ENCODE measurements at places on chromosomes 6 and 20.

GRCh38 chr20:4441191-4441590 lies 280.5 kb upstream of the PRND start:
- no peak for DNase-seq

- DNase-seq: no peak
Observed at GRCh38 chr6:16756660-16757255, 4.5 kb downstream of the ATXN1 start.

DNA sequence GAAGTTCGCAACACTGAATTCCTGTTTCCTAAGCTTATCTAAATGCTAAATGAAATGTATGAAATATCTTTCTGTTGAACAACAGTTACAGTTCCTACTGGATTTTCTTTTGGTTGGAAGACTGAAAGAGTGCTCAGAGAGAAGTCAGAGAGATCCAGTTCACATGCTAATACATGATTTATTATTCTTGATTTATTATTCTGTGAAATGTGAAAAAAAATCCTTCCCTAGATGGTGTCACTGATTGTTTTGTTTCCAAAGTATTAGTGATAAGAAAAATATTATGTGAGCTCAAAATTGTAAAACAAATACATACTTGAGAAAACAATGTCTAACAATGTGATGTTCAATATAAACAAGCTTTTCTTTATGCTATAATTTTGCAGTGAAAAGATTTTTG lies 42.1 kb downstream of the ADGRG6 start:
- no peak for DNase-seq

DNA sequence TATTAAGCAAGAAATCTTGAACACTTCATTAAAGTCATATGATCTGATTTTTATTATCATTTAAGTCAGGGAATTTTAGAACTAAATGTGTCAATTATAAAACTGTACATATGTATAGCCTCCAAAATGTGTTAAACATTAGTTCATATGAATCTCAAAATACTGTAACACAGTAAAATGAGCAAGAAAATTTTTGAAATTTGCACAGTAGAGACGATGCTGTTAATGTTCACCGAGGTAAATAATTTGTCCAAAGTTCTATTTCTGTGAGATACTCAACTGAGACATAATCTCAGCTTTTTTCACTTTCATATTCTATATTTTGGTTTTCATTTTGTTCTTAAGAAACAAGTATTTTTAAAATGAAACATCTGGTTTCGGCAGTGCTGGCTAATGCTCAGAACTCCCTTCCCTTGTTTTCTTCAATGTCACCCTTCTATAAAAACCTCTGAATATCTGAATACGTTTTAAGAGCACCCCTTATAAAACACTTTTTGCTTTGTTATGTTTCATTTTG lies 353.1 kb downstream of the LAMA2 start:
- no peak for DNase-seq

DNA sequence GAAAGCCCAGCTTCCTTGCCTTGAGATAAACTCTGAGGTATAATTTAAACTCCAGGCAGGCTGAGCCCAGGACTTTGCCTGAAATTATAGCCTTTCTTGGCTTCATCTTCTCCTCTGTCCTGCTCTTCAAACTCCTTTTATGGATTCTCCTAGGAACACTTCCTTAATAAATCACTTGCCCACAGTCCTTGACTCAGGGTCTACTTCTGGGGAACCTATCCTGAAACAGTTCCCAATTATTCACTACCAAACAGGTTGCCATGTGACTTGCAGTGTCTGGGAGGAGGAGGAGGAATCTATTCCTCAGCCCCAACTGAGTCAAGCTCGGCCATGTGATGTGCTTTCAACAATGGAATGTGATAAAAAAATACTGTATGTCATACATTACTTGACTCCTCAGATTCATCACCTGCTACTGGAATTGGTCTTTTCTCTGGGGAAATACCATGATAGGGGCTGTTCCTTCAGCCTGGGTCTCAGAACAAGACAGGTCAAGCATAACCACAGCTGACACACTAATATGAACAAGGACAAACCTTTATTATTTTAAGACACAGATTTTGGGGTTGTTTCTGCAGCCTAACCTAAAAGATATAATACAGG lies 20.5 kb upstream of the CDKN1A start:
- DNase-seq: no peak

DNA sequence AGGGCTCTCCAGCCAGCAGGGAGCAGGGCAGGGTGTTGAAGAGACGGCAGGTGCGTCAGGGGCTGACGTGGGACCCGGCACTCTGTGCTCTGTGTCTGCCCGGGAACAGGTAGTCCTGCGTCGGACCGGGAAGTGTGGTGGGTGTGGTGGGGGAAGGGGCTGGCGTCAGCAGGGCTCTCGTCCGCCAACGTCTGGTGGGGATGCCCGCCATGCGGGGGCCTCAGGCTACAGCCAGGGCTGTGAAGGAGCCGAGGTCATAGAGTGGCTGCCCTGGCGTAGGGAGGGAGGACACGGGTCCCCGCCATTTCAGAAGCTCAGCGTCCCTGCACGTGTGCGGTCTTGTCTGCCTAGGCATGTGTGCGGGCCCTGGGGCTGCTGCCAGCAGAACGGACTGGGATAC lies 25.3 kb downstream of the DNAJC5 start:
- DNase-seq: no peak

DNA sequence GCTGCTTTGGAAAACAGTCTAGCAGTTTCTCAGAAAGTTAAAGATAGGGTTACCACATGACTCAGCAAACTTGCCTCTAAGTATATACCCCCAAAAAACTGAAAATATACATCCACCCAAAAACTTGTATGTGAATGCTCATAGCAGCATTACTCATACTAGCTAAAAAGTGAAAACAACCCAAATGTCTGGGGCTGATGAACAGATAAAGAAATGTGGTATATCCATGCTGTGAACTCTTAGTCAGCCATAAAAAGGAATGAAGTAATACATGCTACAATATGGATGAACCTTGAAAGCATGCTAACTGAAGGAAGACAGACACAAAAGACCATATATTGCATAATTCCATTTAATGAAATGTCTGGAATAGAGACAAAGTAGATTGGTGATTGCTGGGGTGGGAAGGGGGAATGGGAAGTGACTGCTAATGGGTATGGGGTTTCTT lies 79.9 kb upstream of the GLP1R start:
- no peak for DNase-seq

GRCh38 chr6:87912102-87912501 lies 135.5 kb upstream of the SPACA1 start:
- no peak for DNase-seq

- DNase-seq: no peak
Observed at GRCh38 chr6:43604174-43604573, 24.9 kb downstream of the GTPBP2 start.

- DNase-seq: no peak
Observed at GRCh38 chr20:1813101-1813529, 82.1 kb upstream of the SIRPA start.

DNA sequence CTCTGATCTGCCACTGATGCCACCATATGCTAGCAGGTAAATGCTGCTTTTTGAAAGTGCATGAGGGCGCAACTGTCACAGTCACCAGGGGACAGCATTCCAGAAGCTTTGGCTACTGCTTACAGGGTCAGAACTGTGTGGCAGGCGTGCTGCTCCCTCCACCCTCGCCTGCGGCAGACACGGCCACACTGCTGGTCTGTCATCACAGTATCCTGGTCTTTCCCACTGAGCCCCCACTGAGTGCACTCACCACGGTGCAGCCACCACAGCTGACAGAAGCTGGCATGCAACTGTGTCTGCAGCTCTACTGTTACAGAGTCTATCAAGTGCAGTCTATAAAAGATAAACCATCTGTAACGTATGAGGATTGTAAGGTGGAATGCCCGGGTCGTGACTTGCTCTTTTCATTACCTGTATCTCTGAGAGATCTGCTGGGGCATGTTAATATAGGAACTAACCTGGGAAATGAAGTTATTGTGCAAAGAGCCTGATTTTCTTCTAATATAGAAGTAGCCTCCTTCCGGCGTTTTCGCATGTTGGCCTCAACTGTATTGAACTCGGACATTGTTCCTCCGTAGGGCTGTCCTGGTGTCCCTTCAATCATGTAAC lies 24.5 kb downstream of the GCLC start:
- no peak for DNase-seq

DNA sequence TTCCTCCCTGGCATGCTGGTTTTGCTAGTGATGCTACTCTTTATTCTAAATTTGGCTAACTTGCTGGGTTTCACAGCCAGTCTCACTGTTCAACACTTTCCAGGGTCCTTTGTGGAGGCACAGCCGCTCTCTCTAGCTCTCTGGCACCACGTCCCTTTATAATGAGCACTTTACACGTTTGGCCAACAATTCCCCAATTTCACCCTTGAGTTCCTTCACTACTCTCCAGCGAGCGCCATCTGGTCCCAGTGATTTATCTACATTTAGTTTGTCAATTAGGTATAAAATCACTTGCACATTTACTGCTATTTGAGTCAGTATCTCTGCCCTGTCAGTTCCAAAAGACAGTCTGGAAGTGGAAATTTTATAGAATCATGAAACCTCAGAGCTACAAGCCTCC lies 241.9 kb upstream of the MOCS1 start:
- DNase-seq: no peak

DNA sequence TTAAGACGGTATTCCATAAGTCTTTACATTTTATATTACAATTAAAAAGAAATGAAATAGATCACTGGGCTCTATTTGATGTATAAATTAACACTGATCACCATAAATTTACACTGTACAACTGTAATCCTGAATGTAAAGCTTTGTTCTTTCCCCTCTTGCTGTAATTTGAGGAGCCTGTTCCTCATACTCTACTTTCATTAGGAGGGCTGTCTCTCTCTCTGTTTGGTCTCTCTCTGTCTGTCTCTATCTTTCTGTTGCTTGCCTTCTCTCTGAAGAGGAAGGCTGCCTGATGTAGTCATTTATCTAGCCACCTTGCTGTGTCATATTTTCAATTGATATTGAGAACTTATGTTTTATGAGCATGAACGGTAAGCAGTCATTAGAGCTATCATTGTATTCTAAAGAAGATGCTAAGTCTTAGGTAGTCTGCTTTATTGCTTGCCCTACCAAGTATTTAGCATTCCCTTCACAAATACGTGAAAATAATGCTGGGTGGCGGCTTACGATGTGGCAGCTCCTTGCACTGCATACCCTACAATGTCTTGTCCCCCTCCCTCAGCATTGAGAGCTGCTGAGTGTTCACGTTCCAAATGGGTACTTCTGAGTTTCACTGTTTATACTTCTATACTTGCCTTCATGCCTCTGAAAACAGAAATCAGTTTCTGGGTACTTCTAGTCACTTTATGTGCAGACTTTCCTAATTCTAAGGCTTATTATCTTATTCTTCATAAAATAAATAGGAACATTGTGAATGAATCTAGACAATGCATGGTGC lies 205.5 kb downstream of the NKAIN2 start:
- DNase-seq: no peak

- DNase-seq: no peak
Observed at GRCh38 chr6:83976871-83977270, 56.7 kb upstream of the MRAP2 start.

- no peak for DNase-seq
Observed at GRCh38 chr6:13354331-13355042, 26.1 kb upstream of the TBC1D7 start.

- DNase-seq: no peak
Observed at GRCh38 chr6:128244751-128245405, 275.5 kb downstream of the PTPRK start.

GRCh38 chr20:19964289-19965265 lies 52.6 kb upstream of the NAA20 start:
- no peak for DNase-seq

DNA sequence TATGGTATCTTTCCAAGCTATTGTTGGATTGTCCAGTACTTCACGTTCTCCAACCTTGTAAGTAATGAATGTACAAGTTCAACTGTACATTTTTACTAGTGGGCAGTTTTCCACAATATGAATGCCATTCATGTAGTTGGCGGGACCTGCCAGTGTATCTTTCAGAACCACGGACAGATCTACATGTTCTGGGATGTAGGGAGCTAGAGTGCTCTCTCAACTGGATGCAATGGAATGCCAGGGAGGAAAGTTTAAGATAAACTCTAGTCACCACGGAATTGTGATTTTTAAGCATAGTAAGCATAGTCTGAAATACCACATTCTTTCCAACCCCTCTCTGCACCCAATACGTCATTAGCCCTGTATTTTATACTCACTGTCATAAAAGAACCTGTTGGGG lies 21.5 kb upstream of the HLA-C start:
- no peak for DNase-seq

GRCh38 chr6:55775029-55775318 lies 100.4 kb downstream of the BMP5 start:
- DNase-seq: no peak

- no peak for DNase-seq
Observed at GRCh38 chr20:46220455-46221207, 87.7 kb downstream of the CDH22 start.

GRCh38 chr6:16903470-16903869 lies 142.2 kb upstream of the ATXN1 start:
- DNase-seq: no peak

DNA sequence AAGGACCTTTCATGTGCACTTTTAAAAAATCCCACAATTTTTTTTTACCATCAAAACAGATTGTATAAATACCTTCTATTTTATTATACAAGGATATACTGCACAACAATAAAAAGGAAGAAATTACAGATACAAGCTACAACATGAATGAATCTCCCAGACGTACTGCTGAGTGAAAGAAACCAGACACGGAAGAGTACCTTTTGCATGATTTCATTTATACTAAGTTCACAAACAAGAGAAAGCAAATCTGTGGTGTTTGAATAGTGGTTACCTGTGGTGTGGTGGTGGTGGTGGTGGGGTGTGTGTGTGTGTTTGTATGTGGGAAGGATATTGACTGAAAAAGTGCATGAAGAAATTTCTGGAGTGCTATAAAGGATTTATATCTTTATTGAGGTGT lies 6.8 kb upstream of the PLCB4 start:
- DNase-seq: no peak

DNA sequence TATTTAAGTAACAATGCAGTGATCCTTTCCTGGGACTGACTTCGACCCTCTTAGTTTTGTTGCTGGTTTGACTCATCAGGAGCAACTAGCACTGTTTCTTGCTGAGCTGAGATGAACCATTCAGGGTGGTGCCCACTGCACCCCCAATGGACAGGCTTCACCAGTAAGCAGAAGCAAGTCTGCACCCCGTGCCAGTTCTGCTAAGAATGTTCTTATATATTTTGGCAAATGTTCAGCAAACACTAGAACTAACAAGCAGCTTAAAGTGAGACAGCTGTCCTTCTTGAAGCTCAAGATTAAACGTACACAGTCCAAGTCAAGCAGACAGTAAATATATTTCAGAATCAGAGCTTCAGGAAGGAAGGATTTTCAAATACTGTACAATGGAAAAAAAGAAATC lies 561.3 kb upstream of the CDH4 start:
- no peak for DNase-seq

GRCh38 chr6:135883045-135883444 lies 31.5 kb downstream of the PDE7B start:
- no peak for DNase-seq

GRCh38 chr20:56440346-56441007 lies 27.9 kb upstream of the RTF2 start:
- peak; percentile 21 for DNase-seq

DNA sequence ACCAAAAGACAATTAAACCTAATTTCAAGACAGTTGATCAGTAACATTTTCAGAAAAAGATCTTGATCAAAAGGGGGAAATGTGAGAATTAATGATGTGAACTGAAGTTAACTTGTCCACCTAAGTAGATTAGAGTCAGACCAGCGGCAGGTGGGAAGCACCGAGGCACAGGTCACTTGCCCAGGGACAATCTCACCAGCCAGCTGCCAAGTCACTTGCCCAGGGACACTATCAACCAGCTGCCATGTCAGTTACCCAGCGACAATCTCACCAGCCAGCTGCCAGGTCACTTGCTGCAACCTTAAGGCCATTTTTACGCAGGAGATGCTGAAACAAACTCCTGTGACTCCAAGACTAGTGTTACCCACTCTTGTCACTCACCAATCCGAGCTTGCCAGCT lies 187.6 kb upstream of the THBS2 start:
- no peak for DNase-seq

- no peak for DNase-seq
Observed at GRCh38 chr6:63783096-63783495, 147.5 kb downstream of the PHF3 start.
